Activated T-cell treated with anti-CD3 and anti-CD28 coated beads, Interleukin-2, amount 50 U/mL, for 72 hours (primary cell): ENCODE measurements at places on chromosomes 5 and 9.

DNA sequence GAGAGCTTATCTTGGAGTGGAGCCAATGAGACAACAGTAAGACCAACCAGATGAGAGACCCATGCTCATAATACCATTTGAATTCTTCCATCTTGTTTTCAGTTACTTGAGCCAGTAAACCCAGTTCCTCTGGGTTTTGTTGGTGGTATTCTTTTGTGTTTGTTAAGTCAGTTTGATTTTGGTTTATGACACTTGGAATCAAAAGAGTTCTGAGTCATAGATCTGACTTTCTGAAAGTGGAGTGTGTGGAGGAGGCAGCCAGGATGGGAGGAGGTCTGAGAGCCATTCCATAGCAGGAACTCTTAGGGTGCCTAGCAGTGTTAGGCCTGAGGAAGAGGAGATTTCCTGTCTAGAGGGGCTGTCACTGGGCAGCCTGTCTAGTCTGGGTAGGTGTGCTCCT lies 24.6 kb upstream of the PANK3 start:
- no peak for DNase-seq

DNA sequence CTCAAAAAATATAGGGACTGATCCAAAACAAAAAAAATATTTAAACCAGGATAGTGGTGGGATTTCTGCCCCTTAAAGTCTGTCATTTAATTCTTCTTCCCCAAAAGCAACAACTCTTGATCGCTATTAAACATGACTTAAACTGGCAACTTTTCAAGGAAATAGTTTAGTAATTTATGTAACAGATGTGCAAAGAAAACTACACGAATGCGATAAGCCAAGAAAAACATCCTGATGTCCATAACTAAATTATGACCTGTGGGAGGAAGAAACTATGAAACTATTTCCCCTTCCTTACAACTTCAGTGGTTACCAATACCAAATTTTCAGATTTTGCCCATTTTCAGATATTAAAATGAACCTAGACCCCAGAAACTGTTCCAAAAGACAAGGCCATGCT lies 31.5 kb downstream of the CLINT1 start:
- no peak for DNase-seq

- no peak for DNase-seq
Observed at GRCh38 chr5:168426007-168426863, 60.0 kb upstream of the RARS1 start.

- DNase-seq, result no peak
Observed at GRCh38 chr5:18052569-18052968, 418.3 kb downstream of the TAF11L14 start.
